Breast epithelium (tissue), 4 donors: ENCODE measurements at places on chromosomes 6 and 20. TPM values are rescaled to one million over a fixed set of nuclear protein-coding genes. Genes with fewer than 3 reads are reported as not detected.

SLC22A3 gene
- total RNA-seq: 13.1 TPM

DNA sequence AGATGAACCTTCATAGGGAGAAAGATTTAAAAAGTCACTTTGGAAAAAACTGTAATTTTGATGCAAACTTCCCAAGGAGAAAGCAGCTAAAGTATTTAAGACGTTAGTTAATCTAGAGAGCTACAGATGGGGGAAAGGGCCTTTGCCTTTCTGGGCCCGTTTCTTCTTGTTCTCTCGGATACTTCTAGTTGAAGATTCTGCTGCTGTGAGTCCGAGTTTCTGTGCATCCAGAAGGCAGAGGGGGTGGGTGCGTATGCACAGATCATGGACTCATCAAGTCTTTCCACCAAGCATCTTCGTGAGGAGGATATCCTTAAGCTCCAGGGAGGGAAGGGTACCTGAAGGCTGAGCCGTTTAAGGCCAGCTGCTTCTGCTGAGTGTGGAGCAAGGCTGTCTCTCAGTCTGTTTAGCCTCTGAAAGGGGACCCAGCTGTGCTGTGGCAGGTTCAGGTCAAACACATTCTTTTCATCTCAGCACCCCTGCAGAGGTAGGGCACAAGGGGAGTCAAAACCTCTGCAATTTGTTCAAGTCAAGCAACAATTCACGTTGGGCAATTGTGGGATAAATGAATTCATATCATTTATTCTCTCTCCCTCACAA, 4.3 kb downstream of the LAMP5 start:
- no peak for DNase-seq

- DNase-seq: no peak
These were observed 41.1 kb upstream of the TRDN start for GRCh38 chr6:123677897-123678296.

DNA sequence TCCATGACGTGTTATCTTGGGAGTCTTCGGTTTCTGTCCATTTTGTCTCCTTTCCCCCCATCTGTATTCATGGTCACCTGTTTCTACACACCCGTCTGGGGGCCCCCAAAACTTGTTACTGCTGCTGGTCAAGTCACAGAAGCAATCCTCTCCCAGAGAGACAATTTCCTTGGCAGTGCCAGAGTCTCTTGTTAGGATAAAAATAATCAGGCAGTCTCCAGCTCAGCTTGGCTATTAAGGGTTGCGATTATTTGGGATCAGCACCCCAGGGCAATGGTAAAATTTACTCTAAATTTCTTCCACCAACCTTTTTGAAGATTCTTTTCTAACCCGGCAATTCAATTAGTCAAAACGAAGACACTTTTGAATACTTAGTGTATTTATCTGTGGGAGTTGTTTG, 229.1 kb upstream of the JARID2 start:
- no peak for DNase-seq
